ENCODE measurements at places on chromosomes 2 and 18.

DNA sequence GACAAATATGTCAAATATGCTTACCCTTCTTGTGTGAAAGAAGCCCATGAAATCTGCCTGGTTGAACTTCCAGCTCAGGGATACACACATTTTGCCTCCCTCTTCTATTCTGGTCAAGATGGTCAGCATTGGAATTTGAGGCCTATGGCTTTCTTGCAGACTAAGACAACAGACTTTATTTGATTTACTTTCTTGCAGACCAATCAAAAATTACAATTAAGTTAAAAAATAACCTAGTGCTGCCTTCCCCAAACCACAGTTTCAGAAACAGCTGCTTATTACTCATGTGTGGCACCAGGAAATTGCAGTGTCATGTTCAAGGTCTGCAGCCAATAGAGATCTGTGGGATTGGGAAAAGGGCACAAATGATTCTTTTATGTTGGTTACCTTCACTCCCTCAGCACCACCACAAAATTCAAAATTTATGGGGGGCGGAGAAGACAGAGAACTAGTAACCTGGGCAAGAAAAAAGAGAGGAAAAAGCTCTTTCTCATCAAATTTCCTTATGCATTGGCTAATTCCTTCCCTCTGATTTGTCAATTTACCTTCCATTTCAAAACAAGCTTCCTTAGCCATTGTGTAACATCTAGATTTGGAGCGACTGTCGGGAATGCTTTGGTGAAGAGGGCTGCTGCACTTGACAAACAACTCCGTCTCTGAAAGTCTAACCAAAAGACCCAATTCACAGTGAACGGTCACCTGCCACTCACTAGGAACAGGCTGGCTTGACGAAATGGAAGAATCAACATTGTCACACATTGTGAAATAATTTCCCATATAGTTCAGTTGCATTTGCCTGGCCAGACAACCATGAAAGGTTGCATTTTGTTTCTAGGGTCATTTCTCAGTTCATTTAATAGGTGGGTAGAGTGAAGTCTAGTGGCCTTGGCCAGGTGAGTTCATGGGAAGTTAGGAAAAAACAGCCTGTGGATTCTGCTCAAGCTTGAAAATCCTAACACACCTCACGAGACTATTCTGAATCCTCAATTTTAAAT is 100.4 kb upstream of the FZD5 start:
- no peak for DNase-seq

- DNase-seq: no peak
Measured at GRCh38 chr2:48383036-48383435, 146.9 kb upstream of the STON1 start.

GRCh38 chr18:76394780-76395476 is 100.1 kb downstream of the ZNF516 start:
- no peak for DNase-seq

DNA sequence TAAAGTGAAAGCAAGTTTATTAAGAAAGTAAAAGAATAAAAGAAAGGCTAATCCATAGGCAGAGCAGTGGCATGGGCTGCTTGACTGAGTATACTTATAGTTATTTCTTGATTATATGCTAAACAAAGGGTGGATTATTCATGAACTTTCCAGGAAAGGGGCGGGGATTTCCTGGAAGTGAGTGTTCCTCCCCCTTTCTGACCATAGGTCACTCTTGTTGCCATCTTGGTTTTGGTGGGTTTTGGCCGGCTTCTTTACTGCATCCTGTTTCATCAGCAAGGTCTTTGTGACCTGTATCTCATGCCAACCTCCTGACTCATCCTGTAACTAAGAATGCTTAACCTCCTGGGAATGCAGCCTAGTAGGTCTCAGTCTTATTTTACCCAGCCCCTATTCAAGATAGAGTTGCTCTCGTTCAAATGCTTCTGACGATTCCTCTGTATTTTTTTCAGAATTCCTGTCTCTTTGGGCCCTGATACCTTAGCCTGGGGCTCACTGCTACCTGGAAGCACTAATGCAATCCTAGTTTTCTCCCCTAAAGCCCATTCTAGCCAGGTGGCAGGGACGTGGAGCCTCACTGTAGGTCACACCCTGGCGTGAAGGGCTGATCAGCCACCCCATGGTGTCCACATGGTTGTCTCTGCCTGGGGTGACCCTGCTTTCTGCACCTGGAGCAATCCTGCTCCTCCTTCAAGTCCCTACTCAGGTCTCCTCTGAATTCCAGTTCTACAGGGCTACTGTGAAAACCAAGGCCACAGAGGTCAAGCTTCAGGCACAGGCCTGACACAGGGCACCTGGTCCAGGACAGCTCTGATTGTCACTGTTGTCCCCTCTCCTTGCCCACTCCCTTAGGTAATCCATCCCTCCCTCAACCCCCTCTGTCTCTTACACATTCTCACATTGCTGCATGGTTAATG is 6.0 kb upstream of the SLC35F6 start:
- peak; percentile 95 for DNase-seq

- DNase-seq: peak; percentile 97
Measured at GRCh38 chr2:157173740-157174184, 83.7 kb upstream of the GALNT5 start.

GRCh38 chr2:112788653-112789052 is 4.4 kb upstream of the IL1A start:
- no peak for DNase-seq

DNA sequence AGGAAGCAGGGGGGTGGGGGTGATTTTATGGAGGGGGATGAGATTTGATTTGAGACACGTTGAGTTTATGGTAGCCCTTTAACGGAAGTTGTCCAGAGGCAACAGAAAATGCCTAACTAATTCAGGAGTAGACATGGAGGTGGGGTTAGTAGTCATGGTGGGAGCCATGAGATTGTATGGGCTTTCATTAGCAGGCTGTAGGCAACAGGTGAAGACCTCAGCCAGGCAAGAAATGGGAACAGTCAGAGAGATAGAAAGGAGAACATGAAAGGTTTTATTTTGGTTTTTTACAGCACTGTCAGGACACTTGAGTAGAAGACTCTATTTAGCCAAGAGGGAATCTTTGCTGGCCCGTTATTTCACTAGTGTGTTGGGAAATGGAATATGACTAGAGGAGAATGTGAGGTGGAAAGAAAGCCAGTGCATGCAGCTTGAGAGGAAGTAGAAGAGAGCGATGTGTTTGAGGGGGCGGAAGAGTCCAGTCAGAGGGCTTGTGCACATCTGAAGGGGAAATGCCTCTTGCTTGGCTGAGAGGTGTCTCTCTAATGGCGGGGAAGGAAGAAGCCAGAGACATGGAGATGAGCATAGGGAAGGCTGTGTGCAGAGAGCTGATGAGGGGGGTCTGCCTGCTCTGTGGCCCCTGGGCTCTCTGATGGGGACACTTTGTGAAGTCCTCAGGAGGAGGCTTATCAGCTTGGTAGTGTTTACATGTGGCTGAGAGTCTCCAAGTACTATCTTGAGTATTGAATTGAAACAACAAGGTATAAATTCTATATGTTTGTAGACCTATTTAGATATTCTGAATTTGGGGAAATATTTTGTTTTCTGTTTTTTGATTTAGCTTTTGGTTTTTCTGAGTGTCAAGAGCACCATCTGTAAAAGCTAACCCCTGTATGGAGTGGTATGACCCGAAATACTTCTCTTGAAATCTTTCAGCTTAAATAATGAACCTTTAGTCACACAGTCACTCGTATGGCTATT is 66.9 kb upstream of the ITM2C start:
- no peak for DNase-seq

GRCh38 chr18:35463050-35463449 is 34.7 kb downstream of the INO80C start:
- DNase-seq: peak; percentile 83

DNA sequence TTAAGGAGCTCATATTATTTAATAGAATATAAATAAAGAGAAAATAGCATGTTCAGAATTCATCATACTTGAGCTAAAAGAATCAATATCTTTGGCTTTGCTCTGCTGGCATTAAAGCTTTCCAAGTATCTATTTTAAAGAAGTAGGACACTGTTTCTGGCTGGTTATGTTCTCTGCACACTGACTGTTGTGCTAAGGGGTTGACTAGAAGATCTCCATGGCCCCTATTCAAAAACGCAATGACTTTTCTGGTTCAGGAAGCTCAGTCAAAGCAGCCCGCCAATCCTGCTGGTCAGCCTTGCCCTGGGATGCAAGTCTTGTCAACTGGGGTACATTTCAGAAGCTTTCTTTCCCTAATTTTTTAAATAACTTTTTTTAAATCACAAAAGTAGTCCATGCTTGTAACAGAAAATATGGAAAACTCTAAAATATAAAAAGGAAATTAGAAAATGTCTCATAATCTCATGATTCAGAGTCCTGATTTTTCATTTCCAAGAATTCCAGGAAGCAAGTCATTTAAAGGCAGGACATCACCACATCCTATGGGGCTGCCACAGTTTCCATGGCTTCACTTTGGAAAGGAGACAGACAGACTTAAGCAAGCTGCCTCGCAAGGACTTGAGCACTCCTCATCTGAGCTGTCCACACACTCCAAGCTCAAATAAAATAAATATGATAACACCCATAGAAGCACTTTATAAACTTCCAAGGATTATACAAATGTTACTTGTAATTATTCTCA is 195.1 kb downstream of the TXNL1 start:
- no peak for DNase-seq

- no peak for DNase-seq
Measured at GRCh38 chr18:75531851-75532459, 104.5 kb upstream of the SMIM21 start.

DNA sequence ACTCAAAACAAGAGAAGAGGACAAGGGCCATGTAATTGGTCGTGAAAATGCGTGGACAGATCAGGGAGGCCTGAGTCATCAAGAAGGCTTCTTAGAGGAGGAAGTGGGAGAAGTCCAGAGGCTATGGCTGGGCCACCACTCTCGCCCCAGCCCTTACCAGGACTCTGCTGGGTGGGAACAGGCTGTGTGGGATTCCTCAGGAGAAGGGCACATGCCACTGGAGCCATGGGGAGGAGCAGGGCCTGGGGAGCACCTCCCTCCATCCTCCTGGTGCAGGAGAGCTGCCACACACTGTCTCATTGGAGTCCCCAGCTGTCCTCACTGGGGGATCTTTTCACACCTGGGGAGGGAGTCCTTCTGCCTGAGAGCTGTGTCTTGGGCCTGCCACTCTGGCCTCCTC is 9.4 kb upstream of the RALB start:
- DNase-seq: peak; percentile 46

- DNase-seq: no peak
Measured at GRCh38 chr18:26468931-26469340, 79.4 kb downstream of the KCTD1 start.

DNA sequence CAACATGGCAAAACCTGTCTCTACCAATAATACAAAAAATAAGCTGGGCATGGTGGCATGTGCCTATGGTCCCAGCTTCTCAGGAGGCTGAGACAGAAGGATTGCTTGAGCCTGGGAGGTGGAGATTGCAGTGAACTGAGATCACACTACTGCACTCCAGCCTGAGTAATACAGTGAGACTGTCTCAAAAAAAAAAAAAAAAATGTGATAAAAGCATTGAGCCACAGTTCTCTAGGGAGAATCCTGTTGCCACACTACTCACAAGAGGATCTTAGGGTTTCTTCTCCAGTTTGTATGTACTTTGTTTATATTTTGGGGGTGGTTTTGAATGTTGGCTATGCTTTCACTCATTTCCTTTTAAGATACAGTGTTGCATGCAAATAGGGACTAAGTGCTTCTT is 62.0 kb downstream of the TMEM185B start:
- DNase-seq: peak; percentile 8

DNA sequence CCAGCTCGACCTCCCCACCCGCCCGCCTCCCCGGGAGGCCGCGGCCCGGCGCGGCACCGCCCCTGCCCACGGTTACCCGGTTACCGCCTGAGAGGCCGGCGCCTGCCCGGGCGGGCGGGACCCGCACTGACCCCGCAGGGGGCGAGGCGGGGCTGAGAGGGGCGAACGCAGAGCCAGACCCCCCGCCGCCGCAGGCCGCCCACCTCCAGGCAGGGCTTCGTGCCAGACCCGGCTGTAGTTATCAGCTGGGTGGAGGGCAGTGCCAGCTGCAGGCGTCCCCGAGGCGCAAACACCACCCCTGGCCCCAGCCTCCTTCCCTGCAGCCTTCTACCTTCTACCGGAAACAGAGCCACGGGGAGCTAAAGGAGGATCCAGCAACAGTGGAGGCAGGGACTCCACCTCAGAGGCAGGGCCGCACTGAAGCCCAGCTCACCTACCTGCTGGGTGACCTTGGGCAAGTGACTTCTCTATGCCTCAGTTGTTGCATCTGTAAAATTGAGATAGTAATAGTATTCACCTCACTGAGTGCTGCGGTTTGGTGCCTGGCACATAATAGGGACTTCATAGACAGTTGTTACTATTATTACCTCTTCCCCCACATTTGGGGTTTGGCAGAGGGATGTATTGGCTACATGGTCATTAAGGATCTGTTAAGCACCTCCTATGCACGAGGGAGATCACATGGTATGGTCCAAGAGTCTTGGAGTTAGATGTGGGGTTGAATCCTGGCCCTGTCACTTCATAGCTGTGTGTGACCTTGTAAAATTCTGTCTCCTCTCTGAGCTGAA is 231.6 kb upstream of the SMAD2 start:
- DNase-seq: peak; percentile 83

DNA sequence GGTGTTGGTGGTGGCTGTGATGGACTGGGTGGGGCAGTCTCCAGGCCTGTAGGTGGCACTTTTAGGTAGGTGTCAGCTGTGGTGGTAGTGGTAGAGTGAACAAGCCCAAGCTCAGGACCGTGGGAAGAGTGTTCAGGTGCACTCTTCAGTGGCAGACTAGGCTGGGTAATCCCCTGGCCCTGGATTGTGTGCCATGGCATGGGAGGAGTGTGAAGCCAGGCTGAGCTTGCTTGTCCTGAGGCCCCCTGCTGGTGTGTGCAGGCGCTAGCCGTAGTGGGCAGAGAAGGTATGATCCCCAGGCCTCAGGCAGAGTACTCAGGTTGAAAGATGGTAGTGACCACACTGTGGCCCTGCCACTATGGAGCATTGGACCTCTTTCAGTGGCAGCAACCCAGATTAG is 850.3 kb downstream of the DSC3 start:
- DNase-seq: no peak

- DNase-seq: no peak
Measured at GRCh38 chr18:78692105-78692504, 287.5 kb upstream of the SALL3 start.

- no peak for DNase-seq
Measured at GRCh38 chr2:119263656-119264055, 40.0 kb downstream of the STEAP3 start.

- DNase-seq: no peak
Measured at GRCh38 chr18:37540424-37541138, 25.0 kb downstream of the CELF4 start.

GRCh38 chr18:74819433-74820059 is 221.9 kb downstream of the ZNF407 start:
- no peak for DNase-seq

GRCh38 chr18:32258558-32259204 is 68.8 kb downstream of the MEP1B start:
- no peak for DNase-seq

GRCh38 chr18:75269124-75269680 is 58.6 kb downstream of the TSHZ1 start:
- no peak for DNase-seq

Measured in NCI-H226 (cell line).